ENCODE measurements at places on chromosomes 1 and 21. TPM values are rescaled to one million over a fixed set of nuclear protein-coding genes. Genes with fewer than 3 reads are reported as not detected.

Gene TFB2M
- 22.2 TPM for total RNA-seq

Gene LCE1B
- total RNA-seq, result not detected

Gene SAMD11
- 1.6 TPM for total RNA-seq

Gene NCAM2
- total RNA-seq, result 5.9 TPM

Gene CAMK1G
- 0.90 TPM for total RNA-seq
